ENCODE measurements at places on chromosomes 3 and 15.

GRCh38 chr3:16825617-16826204 lies 59.0 kb upstream of the PLCL2 start:
- no peak for DNase-seq

GRCh38 chr3:55434789-55435188 lies 52.3 kb downstream of the WNT5A start:
- peak; percentile 33 for DNase-seq

DNA sequence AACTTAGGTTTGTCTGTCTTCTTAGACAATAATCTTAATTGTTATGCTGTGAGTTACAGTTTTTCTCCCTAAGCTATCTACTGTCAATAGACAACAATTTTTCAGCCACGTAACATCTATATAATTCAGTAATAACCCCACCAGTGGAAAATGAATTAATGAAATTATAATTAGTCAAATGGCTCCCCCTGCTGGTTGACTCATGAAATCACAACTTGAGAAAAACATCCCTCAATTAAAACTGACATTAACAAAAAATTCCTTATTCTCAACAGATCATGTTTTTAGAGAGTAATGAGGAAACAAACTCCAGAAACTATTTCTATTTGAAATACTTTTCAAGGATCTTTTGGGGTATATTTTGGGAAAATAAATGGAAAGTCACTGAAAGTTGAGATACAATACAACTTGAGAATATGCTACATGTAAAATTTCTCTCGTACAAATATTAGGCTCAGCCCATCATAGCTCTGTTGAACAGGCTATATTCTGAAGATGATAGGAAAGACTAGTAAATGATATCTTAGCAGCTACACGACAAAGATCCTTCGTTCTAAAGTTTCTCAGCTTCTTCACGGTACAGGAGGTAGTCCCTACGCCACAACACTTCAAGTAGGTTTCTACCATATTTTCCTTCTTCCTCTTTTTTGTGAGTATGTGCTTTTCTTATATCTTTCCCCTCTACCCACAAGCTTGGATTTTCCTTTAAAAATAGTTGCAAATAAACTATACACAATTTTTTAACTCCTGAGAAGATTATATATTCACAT lies 20.7 kb downstream of the PPP1R2 start:
- peak; percentile 41 for DNase-seq

DNA sequence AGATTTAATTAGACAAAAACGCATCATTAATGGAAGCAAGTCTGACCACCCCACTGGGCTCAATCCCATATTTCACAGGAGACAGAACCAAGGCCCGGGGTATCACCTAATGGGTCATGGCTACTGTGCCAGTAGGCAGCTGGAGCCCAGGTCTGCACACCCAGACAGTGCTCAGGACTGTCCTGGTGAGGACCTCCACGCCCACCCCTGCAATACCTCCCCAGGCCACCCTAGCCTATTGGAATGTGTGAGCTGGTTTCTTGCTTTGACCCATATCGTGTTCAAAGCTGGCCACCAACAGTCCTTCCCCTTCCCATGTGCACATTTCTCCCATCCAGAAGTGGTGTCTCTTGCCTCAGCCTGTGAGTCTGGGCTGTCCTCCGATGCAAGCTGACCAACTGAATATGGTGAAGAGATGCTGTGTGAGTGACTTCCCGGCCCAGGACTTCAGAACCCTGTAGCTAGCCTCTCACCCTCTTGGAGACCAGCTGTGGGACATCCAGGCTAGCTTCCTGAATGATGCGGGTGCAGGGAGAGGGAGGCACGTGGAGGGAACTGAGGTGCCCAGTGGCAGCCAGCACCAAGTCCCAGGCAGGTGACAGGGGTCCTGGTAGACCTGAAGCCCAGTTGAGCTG lies 19.1 kb downstream of the SLC6A20 start:
- DNase-seq, result no peak

DNA sequence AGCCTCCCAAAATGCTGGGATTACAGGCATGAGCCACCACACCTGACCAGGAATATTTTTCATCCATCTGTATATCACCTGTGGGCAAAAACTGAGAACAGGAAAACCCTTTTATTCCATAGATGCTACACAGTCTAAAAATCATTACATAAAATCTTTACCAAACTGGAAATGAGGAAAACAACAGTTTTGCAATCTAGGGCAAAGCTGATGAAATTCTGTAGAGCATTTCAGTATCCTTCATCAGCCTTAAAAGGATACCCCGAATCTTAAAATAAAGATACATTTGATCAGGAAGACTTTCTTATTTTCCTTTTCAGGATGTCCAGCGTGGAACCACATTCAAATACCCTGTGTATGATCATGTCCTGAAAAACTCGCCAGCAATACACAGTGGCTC lies 7.1 kb downstream of the SIAH2 start:
- DNase-seq, result no peak

DNA sequence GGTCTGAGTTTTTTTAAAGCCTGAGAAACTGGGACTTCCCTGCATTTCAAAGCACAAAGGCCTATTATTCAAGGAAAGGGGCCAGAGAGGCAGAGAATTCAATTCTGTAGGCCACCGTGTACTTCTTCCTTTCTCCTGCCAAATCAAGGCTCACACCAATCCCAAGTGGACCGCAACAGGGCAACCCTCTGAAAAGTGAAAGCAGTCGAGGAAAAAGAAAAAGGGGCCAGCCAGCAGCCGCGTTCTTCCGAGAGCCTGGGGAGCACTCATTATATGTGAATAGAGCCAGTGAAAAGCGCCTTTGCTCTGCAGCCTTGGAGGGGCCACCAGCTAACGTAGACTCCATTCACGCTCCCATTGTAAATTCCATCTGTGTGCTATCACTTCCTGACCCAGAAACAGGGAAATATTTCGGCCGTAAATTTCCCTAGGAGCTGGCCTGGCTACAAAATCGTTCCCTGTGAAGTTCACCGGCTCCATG lies 45.9 kb upstream of the THUMPD3 start:
- DNase-seq, result peak; percentile 63

DNA sequence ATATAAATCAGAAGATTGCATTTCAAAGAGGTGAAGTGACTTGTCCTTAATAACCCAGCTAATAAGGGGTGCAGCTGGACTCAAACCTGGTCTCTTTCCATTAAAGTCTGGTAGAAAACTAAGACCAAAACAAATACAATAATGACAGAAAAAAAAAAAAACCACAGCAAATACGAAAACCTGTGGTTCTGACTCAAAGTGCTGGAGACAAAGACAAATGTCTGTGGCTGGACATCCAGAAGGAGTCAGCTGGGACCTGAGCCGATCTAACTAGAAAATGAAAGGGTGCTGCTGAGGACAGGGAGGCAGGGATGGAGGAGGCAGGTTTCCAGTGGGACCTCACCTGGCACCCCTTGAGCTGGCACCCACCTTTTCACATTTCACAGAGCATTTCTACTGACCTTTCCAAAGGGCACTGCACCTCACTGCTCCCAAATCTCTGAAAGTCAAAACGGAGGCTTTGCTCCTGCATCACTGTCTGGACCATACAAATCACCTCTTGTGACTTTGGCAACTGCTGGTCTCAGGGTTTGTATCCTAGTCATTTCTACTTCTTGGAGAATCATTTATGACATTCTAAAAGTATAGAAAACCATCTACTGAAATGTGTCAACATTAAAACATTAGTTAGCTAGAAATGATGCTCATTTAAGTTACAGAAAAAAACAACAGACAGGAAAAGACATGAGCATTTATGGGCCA lies 61.7 kb downstream of the CCNL1 start:
- no peak for DNase-seq

DNA sequence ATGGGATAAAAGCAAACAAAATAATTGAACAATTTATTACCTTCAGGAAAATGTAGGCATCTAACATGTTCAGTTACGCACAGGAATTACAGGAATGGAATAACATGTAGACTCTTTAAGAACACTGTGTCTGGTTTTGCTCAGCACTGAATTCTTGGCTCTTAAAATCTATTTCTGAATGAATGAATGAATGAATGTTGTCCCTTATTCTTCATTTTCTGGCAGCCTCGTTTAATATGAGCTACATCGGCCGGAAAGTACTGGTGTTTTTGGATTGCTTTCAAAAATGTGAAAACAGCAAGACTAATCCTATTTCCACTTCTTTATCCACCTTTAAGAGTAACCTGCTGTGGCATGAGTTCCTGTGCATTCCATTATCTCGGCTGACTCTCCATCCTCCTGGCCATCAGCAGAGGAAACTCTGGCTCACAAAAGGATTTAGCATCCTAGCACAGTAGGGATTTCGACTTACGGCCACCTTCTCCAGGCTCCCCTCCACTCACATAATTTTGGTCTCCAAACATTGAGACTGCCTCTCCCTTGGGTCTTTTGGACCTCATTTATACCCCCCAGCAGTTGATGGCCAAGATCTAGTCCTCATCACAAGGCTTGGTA lies 145.3 kb downstream of the FOXP1 start:
- DNase-seq, result no peak

DNA sequence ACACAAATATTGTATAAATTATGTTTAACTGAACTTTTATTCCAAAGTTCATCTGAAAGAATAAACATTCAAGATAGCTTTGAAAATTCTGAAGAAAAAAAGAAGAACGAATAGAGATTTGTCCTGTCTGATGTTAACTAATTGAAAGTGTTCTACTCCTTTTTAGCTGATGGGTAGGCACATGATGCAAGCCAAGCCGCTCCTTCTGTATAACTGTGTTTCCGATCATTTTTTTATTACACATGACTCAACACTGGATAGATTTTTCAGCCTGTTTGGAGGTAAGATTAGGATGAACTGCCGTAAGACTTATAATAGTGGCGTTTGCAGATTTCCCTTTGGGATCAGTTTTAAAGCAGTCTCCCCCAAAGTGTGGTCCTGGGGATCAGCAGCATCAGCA lies 19.0 kb downstream of the NSUN3 start:
- DNase-seq, result no peak

DNA sequence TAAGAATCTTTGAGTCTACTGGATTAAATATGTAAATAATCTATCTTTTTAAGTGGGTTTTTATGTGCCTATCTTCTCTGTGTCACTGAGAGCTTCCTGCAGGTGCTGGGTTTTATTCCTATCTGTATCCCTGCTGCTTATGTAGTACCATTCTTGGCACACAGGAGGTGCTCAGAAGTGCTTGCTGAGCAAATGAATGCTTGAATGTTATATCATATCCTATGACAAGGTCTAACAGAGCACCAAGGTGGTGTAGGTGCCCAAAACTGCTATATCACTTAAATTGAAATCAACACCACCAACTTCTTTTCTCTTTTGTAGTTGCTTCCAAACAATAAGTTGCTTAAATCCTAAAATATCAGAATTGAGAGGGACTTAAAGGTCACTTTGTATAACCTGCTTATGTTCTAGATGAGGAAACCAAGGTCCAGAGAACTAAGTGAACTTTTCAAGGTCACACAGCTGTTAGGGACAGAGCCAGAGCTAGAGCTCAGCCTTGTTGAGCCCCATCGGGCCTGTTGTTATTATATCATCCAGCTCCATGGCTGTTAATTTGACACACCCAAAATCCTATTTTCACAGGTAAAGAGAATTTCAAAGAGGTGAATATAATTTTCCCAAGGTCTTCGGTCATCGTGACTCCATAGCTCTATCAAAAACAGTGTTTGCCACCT lies 46.0 kb downstream of the CCNL1 start:
- no peak for DNase-seq

DNA sequence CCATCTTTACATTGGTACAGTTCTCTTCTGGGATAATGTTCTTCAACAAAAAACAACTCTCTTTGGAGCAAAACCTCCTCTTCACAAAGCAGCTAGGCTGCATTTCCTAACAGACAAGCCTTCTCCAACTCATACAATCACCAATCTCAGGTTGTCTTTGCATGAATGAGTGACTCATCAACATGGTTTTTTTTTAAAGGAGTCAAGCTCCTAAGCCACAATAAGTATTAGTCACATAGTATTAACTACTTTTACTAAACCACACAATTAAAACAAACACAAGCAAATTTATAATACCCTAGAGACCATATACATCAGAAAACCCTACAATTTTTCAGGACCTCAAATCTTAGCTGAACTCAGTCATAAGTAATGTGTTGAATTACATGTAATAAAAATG lies 137.4 kb downstream of the TBC1D5 start:
- DNase-seq, result no peak

GRCh38 chr3:194009019-194009418 lies 126.9 kb upstream of the HES1 start:
- DNase-seq, result no peak

GRCh38 chr15:73355612-73356265 lies 13.0 kb downstream of the HCN4 start:
- no peak for DNase-seq

GRCh38 chr15:56672721-56673120 lies 60.6 kb downstream of the ZNF280D start:
- DNase-seq, result no peak

- DNase-seq, result peak; percentile 50
Measured at GRCh38 chr3:139718415-139718814, 40.6 kb upstream of the NMNAT3 start.

GRCh38 chr3:15809313-15809712 lies 11.5 kb upstream of the ANKRD28 start:
- no peak for DNase-seq

GRCh38 chr3:127182848-127183714 lies 9.8 kb upstream of the PRR23E start:
- DNase-seq, result peak; percentile 46

- no peak for DNase-seq
Measured at GRCh38 chr15:84949845-84950569, 31.6 kb upstream of the PDE8A start.

- peak; percentile 56 for DNase-seq
Measured at GRCh38 chr3:170360916-170361315, 3.4 kb downstream of the SKIL start.

DNA sequence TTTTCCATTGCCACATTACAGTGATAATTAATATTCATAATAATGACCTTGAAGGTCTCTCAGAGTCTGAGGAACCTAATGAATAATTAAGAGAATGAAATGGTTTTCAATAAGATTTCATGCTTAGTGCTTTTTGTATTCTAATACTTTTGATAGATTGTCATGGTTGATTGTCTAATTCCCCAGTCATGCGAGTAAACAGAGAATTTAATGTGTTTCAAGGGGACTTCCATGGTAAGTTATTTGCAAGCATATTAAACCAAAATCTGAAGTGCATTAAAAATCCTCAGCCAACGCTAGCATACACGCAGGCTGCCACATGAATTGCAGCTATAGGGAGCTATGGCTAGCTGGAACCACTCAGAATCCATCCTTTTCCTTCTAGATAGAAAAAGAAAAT lies 18.9 kb upstream of the ANO10 start:
- no peak for DNase-seq

DNA sequence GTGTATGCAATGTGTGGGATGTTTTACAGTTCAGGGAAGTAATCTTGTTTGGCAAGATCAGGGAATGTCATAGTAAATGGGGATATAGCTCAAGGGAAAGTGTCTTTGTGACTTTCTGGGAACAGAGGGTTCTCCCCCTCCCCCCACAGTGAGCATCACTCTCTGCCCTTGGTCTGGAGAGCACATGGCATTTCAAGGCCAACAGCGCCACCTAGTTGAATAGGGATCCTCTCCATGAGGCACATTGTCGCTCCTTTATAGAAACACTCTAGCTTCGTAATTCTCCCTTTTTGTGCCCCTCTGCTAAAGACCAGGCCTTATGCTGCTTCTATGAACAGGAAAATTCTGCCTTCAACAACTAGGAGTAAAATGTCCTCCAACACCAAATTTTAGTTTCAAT lies 37.1 kb upstream of the ARNT2 start:
- DNase-seq, result no peak

- DNase-seq, result no peak
Measured at GRCh38 chr3:14363991-14364390, 38.4 kb upstream of the SLC6A6 start.
